Tongue (tissue), 3 donors: ENCODE measurements at places on chromosomes 5 and 9. TPM values are rescaled to one million over a fixed set of nuclear protein-coding genes. Genes with fewer than 3 reads are reported as not detected.

DNA sequence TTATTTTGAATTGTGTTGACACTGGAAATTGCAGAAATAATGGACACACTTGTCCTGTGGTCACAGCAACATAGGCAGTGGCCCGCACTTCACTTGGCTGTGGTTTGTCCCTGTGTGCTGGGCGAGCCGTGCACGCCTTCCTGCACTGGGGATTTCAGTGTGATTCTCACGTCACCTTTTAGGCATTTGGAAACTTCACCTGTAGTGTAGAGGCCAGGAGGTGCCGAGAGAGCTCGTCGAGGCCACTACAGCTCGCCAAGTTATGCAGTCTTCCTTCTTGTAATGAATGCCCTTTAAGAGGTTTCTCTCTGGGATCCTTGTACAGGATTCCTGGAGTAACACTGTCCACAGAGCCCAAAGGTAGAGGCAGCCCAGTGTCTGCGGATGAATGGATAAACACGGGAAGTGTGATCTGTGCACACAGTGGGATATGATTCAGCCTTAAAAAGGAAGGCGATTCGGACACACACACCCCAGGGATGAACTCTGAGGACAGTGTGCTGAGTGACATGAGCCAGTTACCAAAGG is 14.7 kb downstream of the TRAF2 start:
- no peak for DNase-seq

GRCh38 chr9:116837018-116837989 is 150.2 kb downstream of the TRIM32 start:
- DNase-seq = peak; percentile 28

DNA sequence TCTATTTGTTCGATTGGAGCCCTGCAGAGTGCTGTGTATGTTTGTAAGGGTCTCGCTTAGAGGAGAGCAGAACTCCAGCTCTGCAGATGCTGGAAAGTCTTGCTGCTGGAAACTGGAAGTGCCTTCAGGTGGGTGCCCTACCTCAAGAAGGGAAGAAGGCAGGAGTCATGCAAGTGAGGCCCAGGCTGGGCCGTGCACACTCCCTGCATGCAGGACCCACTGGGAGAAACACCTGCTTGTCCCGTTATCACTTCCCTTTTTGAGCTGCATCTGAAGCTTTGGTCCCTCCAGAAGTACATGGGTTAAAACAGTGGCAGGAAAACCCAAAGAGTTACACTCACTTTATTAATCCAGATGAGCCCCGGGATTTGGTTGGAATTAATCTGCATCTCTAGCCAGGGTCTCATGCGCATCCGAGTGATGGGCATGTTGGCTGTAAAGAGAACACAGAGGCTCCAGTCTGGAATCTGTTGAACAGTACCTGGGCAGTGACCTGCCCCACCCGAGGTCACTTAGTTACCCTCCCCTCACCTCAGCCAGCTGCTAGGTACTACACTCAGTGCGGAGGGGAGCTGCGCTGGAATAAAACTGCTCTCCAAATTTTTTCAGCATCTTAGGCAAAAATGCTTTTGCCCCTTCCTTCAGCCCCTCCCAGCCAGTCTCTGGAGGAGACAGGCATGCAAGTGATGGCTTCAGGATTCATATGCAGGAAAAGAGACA is 1.4 kb downstream of the IRF1 start:
- no peak for DNase-seq

DNA sequence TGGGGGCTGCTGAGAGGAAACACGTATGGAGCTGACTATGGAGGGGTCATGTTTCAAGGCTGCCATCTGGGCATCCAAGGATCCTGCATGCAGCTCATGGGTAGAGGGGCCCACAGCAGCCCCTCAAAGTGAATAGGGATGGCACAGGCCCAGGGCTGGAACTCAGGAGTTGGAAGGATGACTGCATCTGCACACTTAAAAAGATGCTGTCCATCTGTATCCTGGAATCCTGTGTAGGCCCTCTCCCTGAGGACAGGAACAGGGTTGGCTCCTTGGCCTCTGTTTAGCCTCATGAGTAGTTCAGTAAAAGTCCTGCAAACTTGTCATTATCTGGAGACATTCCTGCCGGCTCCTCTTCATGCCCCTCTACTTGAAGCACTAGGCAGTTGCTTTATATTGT is 4.0 kb downstream of the BNIP1 start:
- no peak for DNase-seq

DNA sequence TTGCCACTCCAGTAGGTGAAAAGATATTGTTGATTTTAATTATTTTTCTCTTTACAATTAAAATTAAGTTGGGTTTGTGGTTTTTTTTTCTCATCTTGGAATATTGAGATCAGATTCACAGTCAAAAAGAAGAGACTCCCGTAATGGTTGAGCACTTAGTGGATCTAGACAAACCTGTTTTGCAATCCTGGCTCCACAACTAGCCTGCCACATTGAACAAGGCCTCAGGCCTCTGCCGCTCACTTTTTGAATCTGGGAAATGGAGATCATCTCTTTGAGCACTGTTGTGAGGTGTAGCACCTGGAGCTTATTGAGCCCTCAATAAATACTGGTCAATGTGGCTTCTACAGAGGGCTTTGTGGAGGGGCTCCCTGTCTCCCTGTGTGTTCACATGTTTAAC is 37.1 kb upstream of the RARS1 start:
- DNase-seq = no peak

DNA sequence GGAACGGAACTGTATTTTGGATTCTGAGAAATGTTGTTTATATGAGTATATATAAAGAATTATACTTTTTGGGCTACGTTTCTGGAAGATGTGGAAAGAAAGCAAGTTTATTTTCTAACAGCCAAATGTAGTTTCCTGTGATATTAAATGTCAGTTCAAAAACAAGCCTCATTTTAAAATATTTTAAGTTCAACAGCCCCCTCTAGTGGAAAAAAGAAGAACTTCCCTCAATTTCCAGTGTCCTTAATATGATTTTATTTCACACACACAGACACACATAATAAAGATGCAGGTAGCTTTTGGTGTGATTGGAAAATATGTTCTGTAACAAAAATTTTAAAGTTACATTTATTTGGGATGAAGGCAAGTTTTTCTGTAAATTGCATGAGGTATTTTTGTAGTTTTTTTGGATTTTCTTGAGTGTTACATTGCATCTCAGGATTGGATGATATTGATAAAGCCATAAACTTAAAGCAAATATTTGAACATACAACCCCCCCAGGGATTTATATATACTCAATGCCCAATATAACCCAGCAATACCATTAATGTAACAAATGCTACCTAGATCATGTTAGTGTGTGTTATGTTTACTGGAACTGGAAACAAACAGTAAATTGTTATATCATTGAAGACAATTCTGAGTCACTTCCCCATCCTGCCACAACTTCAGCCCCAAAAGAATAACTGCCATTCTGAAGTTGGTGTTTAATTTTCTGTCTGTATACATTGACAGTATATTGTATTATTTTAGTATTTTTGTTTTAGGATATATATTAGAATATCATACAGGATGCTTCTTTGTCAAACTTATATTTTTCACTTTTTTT is 54.0 kb downstream of the CCDC171 start:
- peak; percentile 81 for DNase-seq

DNA sequence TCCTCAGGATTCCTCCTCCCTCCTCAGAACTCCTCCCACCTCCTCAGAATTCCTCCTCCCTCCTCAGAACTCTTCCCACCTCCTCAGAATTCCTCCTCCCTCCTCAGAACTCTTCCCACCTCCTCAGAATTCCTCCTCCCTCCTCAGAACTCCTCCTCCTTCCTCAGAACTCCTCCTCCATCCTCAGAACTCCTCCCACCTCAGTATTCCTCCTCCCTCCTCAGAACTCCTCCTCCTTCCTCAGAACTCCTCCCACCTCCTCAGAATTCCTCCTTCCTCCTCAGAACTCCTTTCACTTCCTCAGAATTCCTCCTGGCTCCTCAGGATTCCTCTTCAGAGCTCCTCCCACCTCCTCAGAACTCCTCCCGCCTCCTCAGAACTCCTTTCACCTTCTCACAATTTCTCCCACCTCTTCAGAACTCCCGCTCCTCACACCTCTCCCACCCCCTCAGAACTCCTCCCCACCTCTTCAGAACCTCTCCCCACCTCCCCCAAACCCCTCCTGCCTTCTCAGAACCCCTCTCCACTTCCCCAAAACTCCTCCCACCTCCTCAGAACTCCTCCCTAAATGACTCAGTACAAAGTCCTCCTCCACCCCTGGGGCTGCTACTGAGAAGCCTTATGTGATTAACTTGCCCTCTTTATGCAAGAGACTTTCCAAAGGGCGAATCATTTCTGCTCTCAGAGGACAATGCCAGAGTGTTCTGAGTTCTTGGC is 23.2 kb downstream of the SLC46A2 start:
- no peak for DNase-seq

GRCh38 chr5:15575666-15576065 is 75.7 kb downstream of the FBXL7 start:
- DNase-seq = no peak

DNA sequence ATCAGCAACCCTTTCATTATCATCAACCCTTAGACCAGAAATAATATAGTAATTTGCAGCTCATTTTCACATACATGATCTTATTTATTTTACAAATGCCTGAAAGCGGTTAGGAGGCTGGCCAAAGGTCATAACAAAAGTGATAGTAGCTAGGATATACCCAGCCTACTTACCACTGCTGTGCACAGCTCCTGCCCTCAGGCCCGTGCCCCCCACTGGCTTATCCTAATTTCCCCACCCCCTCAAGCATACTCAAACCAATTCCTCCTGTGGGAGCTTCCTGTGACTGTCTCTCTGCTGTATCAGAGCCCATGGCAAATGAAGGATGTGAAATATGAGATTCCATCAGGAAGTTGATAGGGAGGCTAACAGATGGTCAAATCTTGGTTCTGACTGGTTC is 14.8 kb downstream of the FAM219A start:
- DNase-seq = no peak

- no peak for DNase-seq
Observed at GRCh38 chr9:89871871-89872331, 267.1 kb downstream of the GADD45G start.

DNA sequence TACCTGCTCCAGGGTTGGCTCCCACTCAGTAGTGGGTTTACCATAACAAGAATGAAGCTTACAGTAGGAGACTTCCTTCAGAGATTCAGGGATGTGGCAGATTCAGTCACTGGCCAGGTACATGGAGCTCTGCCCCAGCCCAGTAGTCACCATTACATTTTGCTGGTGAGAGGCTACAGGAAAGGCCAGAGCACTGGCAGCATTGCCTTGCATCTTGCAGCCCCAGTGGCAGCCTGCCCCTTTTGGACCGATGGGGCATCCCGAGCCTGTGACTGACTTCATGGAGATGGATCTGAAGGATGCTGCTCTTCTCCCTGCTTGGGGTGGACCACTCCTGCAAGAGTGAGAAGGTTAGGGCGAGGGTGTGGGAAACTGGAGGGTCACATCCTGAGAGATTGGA is 16.8 kb downstream of the TAS2R1 start:
- no peak for DNase-seq

- DNase-seq = peak; percentile 56
Observed at GRCh38 chr5:139418793-139419192, 14.9 kb upstream of the SPATA24 start.

DNA sequence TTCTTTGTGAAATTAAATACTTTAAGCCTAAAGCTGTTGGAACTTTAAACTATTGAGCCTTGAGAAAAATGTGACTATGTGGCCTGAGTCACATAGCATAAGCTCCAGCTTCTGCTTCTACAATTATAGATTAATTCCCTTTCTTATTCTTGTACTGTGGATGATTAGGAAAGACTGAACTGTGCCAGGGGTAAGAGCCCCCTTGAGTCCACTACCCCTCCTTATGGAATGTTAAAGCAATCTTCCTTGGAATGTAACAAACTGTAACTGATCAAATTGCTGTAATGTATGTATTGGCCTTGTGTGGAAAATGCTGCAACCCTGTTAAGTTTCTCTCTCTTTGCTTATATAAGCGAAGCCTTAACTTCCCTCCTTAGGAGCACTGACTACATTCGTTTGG is 273.2 kb downstream of the FAM170A start:
- DNase-seq = no peak

DNA sequence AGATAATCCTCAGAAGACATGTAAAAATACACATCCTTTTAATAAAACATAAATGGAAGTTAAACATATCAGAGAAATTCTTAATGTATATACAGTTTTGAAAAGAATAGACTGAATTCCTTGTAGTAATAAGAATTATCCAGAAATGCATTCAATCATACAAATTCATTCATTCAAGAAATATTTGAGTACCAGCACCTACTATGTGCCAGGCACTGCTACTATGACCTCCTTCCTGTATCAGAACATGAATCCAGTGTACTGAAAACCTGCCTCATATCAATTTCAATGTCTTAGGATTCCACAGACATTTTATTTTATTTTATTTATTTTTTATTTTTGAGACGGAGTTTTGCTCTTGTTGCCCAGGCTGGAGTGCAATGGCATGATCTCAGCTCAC is 13.3 kb downstream of the PRKAA1 start:
- DNase-seq = no peak

GRCh38 chr5:74282490-74282889 is 358.0 kb downstream of the ENC1 start:
- DNase-seq = no peak

GRCh38 chr9:22157276-22157675 is 148.2 kb upstream of the CDKN2B start:
- DNase-seq = no peak

GRCh38 chr9:111094958-111095357 is 56.7 kb upstream of the LPAR1 start:
- DNase-seq = peak; percentile 17

DNA sequence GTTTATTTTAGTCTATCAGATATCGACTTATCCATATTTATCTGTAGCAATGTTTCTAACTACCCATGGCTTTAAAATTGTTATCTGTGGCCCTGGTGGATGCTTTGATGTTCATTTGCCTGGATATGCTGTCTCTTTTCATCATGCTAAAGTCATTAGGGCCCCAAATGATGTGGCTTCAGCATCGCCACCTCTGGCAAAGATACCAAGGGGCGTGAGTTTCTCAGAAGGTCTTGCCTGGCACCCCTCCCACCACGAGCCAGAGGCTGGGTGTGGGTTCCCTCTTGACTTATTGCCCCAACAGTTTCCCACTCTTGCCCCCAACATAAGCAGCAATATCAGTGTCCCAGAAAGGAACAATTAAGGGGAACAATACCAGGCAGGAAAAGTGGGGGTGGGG is 5.4 kb downstream of the ROPN1L start:
- no peak for DNase-seq

GRCh38 chr9:127960410-127961154 is 20.2 kb downstream of the EEIG1 start:
- peak; percentile 67 for DNase-seq

OBP2B gene
- not detected for total RNA-seq

PRELID1 gene
- 62.8 TPM for total RNA-seq

C5orf63 gene
- 3.4 TPM for total RNA-seq

SPATA31A3 gene
- not detected for total RNA-seq

MAN2A1 gene
- 99.5 TPM for total RNA-seq

GZMA gene
- total RNA-seq = 0.51 TPM

ACTBL2 gene
- not detected for total RNA-seq

ZNF618 gene
- total RNA-seq = 10.8 TPM
